Smooth muscle cell of the brain vasculature (primary cell): ENCODE measurements at places on chromosomes 5 and 9.
A peak's percentile ranks its signal among the peaks of the same experiment; 100 is the strongest.

DNA sequence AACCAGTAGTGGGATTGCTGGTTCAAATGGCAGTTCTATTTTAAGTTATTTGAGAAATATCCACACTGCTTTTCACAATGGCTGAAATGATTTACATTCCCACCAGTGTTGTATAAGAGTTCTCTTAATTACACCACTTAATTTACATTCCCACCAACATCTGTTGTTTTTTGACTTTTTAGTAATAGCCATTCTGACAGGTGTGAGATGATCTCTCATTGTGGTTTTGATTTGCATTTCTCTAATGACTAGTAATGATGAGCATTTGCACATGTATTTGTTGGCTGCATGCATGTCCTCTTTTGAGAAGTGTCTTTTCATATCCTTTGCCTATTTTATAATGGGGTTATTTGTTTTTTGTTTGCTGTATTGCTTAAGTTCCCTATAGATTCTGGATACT lies 688.3 kb downstream of the PRR16 start:
- no peak for DNase-seq

DNA sequence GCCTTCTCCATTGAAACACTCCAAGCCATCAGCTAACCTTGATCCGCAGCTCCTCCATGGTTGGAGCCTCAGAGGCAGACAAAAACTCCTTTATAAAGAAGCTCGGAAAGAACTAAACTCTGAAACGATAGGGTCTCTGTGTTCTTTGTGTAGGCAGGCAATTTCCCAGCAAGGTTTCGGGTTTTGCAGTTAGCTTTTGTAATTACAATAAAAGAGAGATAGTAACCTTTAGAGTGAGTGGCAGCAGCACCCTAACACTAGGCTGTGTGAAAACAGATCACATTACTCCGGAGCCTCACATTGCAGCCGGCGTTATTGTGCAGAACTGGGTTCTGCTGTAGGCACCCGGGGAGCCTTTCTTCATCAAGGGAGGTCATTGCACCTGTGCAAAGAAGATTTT lies 115.8 kb upstream of the MAP3K1 start:
- DNase-seq: no peak

GRCh38 chr5:108727236-108727650 lies 20.5 kb upstream of the FER start:
- no peak for DNase-seq

GRCh38 chr9:96122282-96122681 lies 179.7 kb downstream of the HSD17B3 start:
- no peak for DNase-seq

DNA sequence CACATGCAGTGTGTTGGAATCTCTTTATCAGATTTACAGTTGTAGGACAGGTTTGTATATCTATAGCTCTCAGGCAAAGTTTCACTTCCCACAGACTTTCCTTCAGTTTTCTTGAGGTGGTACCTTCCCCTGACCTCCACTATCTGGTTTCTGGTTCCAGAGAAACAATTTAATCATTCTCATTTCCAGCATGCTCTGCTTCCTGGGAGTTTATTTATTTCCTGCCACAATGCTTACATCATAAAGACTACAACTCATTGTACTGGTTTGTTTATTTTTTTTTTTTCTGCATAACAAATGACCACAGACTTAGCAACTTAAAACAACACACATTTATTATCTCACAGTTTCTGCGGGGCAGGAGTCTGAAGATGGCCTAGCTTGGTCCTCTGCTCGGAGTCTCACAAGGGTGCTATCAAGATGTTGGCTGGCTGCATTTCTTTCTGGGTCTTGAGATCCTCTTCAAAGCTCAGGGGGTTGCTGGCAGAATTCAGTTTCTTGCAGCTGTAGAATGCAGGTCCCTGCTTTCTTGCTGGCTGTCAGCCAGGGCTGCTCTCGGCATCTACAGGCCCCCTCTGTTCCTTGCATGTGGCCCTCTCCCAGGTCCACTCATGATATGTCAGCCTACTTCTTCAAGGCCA lies 247.7 kb downstream of the ENC1 start:
- peak; percentile 23 for DNase-seq

- DNase-seq: no peak
Measured at GRCh38 chr9:114272739-114273431, 50.0 kb upstream of the ORM1 start.

DNA sequence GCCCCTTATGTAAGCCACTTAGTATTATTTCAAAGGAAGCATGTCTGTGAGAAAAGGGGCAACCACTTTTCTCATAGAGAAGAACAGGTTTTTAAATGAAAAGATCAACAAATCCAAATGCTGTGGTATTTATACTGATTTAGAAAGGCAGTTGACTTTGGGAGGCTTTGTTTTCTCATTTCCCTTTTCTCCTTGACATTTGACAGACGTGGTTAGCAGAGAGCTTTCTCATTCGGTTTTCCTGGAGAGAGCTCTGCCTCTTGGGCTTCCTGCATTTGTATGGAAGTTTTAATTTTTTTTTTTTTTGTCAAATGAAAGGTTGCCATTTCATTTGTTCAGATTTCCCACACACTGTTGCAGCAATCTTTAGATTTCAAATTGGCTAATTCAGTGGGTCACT lies 62.5 kb downstream of the EXOSC2 start:
- DNase-seq: no peak

GRCh38 chr5:174606646-174607045 lies 117.7 kb upstream of the MSX2 start:
- DNase-seq: no peak

GRCh38 chr5:91383956-91384300 lies 811 bp upstream of the ARRDC3 start:
- DNase-seq: no peak

DNA sequence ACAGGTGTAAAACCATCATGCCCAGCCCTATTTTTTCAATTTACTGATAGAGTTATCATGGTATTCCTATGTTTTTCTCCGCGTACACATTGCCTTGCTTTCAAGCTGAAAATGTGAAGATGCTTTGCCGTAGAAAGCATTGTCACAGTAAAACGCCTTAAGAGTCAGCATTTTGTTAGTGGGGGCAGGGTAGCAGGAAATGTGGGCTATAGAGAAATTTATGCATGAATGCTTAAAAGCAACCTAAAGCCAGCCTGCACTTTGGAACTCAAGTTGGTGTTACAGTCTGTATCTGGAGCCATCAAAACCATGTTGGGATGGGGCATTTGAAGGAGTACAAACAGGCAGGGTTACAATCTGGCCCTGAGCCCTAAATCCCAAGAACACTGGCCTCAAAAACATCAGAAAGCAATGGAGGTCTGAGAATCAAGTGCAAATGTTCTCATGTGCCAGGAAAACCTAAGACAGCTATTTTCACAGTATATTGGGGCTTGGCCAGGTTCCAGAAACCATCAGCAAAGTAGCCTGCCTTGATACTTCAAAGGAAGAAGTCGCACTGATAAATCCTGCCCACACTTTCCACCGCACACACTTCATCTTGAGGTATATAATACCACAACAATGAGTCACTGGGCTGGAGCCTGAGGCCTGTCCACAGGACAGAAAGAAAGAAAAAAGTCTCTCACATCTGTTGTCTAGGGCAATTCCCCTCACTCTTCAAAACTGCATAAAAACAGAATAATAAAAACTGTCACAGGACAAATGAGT lies 313.8 kb downstream of the ENC1 start:
- peak; percentile 88 for DNase-seq

DNA sequence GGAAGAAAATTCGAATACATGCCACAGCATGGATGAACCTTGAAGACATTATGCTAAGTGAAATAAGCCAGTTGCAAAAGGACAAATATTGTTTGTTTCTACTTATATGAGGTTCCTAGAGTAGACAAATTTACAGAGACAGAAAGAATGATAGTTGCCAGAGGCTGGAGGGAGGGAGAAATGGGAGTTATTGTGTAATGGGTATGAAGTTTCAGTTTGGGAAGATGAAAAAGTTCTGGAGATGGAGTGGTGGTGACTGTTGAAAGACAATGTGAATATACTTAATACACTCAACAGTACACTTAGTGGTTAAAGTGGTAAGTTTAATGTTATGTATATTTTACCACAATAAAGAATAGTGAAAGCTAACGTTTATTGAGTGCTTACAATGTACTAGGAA lies 99.6 kb upstream of the SLC44A1 start:
- DNase-seq: no peak

DNA sequence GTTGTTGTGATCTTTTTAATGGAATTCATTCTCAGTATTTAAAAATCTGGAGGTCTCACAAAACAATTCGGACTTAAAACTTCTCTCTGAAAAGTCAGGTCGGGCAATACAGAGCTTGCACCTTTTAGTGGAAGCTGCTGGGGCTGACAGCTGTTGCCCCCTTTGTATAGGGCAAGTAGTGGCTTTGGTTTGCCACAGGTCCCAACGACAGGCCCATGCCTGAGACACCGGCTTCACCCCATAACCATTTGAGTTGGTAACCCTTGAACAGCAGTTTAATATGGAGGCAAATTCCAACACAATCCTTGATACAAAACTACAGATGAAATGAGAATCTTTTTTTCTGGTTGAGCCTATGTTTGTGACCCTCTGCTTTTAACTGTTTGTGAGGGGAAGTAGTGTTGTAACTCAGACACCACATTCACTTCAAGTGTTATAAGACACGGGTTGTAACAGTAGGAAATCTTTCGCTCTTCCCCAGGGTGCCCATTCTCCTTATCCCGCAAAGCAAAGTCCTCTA lies 752 bp upstream of the GLRX start:
- no peak for DNase-seq

DNA sequence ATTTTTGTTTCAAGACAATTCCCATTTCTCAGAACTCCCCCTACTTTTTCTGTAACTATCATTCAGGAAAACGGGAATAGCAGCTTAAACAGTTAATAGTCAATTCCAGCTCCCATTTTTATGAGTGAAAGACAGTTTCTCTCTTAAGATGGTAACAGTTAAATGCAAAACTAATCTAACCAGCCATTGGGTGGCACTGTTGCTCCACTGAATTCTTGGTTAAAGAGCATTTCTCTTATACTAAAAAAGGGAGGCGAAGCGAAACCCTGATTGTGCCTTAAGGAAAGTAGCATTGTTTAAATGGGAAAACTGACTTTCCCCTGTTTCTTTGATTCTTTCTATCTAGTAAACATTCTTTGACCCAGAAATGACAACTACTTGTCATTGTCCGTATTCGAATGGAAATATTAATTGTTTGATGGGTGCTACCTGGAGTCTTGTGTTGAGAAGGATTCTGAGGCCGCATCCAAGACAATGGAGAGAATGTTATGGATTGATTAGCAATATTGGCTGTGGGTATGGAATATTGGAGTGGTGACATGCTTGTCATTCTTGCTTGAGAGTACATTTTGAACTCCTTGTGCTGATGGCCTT lies 507.8 kb downstream of the MAT2B start:
- DNase-seq: peak; percentile 45

DNA sequence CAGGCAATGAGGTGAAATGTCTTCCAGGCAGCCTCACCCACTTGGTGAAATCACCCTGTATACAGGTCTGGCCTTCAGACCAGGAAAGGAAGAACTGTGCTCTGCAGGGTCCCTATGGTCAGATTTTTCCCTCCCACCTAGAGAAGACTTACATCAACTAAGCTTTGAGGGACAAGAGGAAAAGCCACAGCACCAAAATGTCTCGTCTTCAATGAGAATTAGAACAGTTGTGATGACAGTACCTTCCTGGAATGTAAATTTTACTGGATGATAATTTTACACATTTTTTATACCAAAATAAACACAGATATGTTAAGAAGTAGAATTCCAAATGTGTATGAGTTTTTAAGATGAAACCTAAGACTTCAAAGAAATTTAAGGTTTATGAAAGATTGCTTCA lies 283.9 kb downstream of the SPOCK1 start:
- DNase-seq: no peak

- DNase-seq: no peak
Measured at GRCh38 chr5:6405591-6405990, 27.2 kb upstream of the MED10 start.

DNA sequence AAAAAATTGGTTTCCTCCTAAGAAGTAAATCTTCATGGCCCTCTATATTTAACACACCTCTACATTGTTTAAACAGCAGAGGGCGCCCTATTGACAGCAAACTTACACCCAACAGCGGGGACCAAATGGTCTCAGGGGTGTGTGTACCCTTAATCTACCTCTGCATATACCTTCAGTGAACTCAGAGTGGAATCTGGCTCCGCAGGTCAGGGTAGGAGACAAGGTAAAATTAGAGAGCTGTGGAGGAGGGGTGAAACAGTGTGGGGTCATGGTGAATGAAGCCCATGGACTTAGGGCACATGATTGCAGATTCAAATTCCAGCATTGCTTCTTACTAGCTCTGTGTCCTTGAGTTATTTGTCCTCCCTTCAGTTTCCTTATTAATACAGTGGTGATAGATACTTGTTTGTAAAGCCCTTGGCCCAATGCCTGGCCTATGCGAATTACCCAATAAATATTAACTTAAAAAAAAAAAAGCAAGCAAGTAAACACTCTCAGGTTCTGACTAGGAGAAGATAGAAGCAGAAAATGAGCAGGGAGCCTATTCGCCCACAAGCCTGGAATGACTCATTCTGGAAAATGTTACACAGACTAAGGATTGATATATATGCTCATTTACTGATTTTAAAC lies 122.9 kb downstream of the CAVIN4 start:
- DNase-seq: no peak

DNA sequence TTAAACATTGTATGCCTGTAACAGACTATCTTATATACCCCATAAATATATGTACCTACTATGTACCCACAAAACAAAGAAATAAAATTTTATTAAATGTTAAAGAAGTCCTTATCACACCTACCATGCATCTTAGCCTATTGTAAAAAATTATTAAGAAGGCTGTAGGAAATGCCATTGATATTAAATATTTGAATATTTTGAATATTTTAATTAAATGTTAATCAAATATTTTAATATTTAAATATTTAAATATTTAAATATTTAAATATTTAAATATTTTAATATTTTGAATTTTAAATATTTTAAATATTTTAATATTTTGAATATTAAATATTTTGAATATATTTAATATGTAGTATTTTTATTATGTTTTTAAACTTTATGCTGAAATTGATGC lies 331.5 kb upstream of the ATP10B start:
- DNase-seq: no peak

DNA sequence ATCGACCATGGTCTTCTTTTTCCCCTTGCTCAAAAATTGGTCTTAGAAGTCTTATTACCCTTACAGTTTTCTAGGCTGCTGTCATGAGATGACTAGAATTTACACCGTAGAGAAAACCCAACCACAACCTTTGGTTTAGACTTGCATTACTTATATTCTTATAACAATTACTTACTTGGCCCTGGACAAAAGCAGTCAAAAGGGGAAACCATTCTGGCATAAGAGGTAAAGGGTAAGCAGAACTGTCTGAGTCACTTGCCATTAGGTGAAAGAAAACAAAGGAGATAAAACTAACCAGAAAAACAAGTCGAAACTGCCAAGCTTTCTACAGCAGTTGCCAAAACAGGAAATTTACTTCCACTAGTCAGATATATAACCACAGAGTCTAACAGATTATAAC lies 17.9 kb downstream of the TMEM245 start:
- DNase-seq: no peak

GRCh38 chr5:57891443-57891842 lies 408.8 kb upstream of the ACTBL2 start:
- DNase-seq: no peak

DNA sequence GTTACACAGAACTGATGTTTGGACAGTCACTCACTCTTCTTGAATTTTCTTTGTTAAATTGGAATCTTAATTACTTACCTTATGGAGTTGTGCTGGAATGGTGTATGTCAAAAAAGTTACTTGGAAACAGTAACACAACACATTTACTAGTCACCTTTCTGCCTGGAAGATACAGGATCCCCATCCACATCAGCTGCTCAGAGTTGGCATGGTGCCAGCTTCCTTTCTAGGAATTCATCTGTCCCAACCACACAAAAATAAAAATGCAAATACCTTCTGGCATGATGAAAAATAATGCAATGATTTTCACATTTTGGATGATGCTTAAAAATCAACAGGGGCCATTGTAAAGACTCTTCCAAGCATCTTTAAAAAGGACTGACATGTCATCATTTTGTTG lies 341.5 kb downstream of the TMEM38B start:
- DNase-seq: no peak
